ENCODE measurements at places on chromosomes 6 and 20. TPM values are rescaled to one million over a fixed set of nuclear protein-coding genes. Genes with fewer than 3 reads are reported as not detected.

DNA sequence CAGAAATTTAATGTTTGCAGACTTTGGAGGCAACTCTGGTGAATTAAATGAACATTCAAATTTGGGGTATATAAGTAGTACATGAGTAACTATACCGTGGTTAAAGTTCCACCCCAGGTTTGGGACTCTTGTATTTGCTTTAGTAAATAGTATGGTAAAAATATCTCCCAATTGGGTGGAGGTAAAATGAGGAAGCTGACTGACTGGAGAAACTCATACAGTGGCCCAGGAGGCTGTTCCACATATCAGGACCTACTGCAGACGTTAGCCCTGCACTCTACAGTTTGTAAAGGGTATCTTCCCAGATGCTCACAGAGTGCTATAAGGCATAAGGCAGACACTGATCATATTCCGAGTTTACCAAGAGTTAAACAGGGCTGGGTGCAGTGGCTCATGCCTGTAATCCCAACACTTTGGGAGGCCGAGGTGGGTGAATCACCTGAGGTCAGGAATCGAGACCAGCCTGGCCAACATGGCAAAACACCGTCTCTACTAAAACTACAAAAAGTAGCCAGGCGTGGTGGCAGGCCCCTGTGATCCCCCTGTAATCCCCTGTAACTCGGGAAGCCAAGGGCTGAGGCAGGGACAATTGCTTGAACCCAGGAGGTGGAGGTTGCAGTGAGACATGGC, 53.7 kb downstream of the CPXM1 start:
- H3K4me1 ChIP-seq, result peaks cover 17% of the 10 kb centered on the region
- no peaks in the 10 kb centered on the region for H3K36me3 ChIP-seq
- no peak overlapping the region for H3K27ac ChIP-seq
- peak; percentile 21 for DNase-seq
- no peak overlapping the region for H3K4me3 ChIP-seq
- H3K27me3 ChIP-seq, result peaks cover 11% of the 10 kb centered on the region

- H3K36me3 ChIP-seq, result no peaks in the 10 kb centered on the region
- no peak overlapping the region for H3K27ac ChIP-seq
- H3K27me3 ChIP-seq, result no peaks in the 10 kb centered on the region
- H3K4me3 ChIP-seq, result no peak overlapping the region
- no peak for DNase-seq
- no peaks in the 10 kb centered on the region for H3K4me1 ChIP-seq
Observed at GRCh38 chr20:11852811-11853210, 64.9 kb upstream of the BTBD3 start.

Gene FAM83D
- 14.3 TPM for total RNA-seq

Gene BEND3
- total RNA-seq, result 1.8 TPM

GRCh38 chr6:156455847-156456246, 321.3 kb upstream of the ARID1B start:
- H3K27ac ChIP-seq, result no peak overlapping the region
- H3K4me3 ChIP-seq, result no peak overlapping the region
- H3K4me1 ChIP-seq, result no peaks in the 10 kb centered on the region
- no peaks in the 10 kb centered on the region for H3K36me3 ChIP-seq
- H3K27me3 ChIP-seq, result no peaks in the 10 kb centered on the region

DNA sequence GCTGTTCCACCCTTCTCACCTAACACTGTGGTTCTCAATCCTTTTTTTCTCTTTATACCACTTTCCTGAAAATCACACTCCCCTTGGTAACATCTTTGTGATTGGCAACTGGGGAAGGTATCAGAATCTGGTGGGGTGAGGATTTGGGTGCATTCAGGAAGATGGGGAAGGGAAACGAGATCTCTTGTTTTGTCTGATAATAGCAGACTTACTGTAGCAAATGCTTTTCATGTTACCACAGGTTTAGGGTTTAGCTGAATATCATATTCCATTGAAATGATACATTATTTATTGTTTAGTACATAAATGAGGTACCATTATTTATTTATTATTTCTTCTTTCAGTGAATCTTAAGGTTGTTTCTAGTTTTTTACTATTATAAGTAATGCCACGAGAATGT, 100.8 kb downstream of the RTN4IP1 start:
- H3K27me3 ChIP-seq, result no peaks in the 10 kb centered on the region
- DNase-seq, result no peak
- H3K4me1 ChIP-seq, result no peaks in the 10 kb centered on the region
- H3K4me3 ChIP-seq, result no peak overlapping the region
- H3K36me3 ChIP-seq, result no peaks in the 10 kb centered on the region

DNA sequence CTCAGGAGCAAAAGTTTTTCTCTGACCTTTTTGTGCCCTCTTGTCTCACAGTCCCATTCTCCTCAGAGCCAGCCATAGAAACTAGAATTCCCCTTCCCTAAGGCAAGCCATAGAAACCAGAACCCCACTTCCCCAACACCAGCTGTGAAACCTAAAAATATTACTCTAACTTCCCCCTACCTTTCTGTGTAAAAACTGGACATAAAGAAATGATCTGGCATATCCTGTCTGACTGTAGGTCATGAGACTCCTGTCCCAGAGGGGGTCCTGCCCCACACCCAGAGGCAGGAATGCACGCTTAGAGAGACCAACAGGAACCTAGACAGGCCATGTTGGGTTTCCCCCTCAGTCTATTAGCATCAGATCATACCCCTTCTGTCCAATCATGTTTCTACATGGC, 140.6 kb upstream of the SLC22A16 start:
- no peak overlapping the region for H3K4me3 ChIP-seq
- no peak overlapping the region for H3K27ac ChIP-seq
- H3K36me3 ChIP-seq, result no peaks in the 10 kb centered on the region
- H3K4me1 ChIP-seq, result no peaks in the 10 kb centered on the region
- DNase-seq, result no peak
- H3K27me3 ChIP-seq, result no peaks in the 10 kb centered on the region

- no peaks in the 10 kb centered on the region for H3K27me3 ChIP-seq
- H3K4me3 ChIP-seq, result no peak overlapping the region
- H3K36me3 ChIP-seq, result no peaks in the 10 kb centered on the region
- no peak overlapping the region for H3K27ac ChIP-seq
- H3K4me1 ChIP-seq, result no peaks in the 10 kb centered on the region
Observed at GRCh38 chr6:105651969-105652368, 249.1 kb upstream of the PREP start.

- no peak for DNase-seq
- no peaks in the 10 kb centered on the region for H3K27me3 ChIP-seq
- no peak overlapping the region for H3K4me3 ChIP-seq
- no peaks in the 10 kb centered on the region for H3K36me3 ChIP-seq
Observed at GRCh38 chr6:139392794-139393193, 18.3 kb upstream of the CITED2 start.

- H3K27ac ChIP-seq, result peak overlapping the region; percentile 91
- no peaks in the 10 kb centered on the region for H3K36me3 ChIP-seq
- H3K4me3 ChIP-seq, result peak overlapping the region; percentile 86
- H3K4me1 ChIP-seq, result no peaks in the 10 kb centered on the region
- H3K27me3 ChIP-seq, result no peaks in the 10 kb centered on the region
- peak; percentile 76 for DNase-seq
Observed at GRCh38 chr6:149750136-149750609, 632 bp downstream of the PCMT1 start.

Gene FAM209B
- total RNA-seq, result not detected

DNA sequence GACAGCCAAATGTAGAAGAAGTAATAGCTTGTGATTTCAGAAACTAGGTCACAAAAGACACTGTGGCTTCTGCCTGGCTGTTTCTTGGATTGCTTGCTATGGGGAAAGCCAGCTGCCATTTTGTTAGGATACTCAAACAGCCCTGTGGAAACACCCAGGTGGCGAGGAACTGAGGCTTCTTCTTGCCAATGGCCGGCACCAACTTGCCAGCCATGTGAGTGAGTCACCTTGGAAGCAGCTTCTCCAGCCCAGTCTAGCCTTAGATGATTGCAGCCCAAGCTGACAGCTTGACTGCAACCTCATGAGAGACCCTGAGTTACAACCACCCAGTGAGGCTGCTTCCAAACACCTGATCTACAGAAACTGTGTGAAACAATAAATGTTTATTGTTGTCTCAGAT, 11.9 kb upstream of the KIAA1755 start:
- no peak overlapping the region for H3K27ac ChIP-seq
- peak; percentile 38 for DNase-seq
- H3K4me3 ChIP-seq, result no peak overlapping the region

- H3K27me3 ChIP-seq, result no peaks in the 10 kb centered on the region
- DNase-seq, result peak; percentile 97
- H3K27ac ChIP-seq, result peak within 1 kb of the TSS; percentile 84
- H3K4me1 ChIP-seq, result peaks cover 27% of the 10 kb centered on the region
- H3K36me3 ChIP-seq, result peaks cover 18% of the 10 kb centered on the region
Observed at GRCh38 chr6:7589949-7590917, at the start of gene SNRNP48. Gene SNRNP48, plus strand, starts transcription at chr6:7590198. Its CDS starts 60 bp downstream, at chr6:7590258.

GRCh38 chr20:57470212-57470522, 54.8 kb downstream of the CTCFL start:
- no peaks in the 10 kb centered on the region for H3K36me3 ChIP-seq
- H3K4me3 ChIP-seq, result no peak overlapping the region
- peaks cover 49% of the 10 kb centered on the region for H3K4me1 ChIP-seq
- H3K27ac ChIP-seq, result peak overlapping the region; percentile 73
- H3K27me3 ChIP-seq, result no peaks in the 10 kb centered on the region
- DNase-seq, result peak; percentile 56

DNA sequence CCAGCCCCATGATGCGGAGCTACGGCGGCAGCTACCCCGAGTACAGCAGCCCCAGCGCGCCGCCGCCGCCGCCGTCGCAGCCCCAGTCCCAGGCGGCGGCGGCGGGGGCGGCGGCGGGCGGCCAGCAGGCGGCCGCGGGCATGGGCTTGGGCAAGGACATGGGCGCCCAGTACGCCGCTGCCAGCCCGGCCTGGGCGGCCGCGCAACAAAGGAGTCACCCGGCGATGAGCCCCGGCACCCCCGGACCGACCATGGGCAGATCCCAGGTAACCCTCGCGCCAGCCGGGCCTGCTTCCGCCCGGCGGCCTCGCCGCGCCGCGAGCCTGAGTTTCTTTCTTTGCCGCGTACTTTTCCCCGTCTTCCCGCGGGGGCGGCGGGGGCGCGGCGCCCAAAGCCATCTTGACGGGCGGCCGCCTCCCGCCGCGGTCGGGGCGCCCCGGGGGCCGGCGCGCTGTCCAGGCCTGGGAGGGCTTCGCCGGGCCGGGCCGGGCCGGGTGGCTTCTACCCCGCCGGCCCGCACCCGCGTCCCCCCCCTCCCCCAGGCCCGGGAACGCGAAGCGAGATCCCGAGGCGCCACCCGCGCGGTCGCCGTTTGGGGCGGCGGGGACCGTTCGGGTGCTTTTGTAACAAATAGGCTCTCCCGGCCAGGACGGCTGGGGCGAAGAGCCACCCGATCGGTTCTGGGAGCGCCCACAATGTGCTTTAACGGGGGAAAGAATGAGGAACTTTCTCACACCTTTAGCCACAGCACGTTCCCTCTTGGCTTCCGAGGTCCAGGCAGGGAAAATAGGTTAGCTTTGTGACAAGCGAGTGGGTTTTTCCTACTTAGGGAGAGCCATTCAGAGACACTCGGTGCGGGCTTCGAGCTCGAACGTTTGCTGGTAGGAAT, 2.3 kb downstream of the ARID1B start:
- peak overlapping the region; percentile 91 for H3K4me3 ChIP-seq
- no peaks in the 10 kb centered on the region for H3K27me3 ChIP-seq
- peaks cover 49% of the 10 kb centered on the region for H3K4me1 ChIP-seq
- no peaks in the 10 kb centered on the region for H3K36me3 ChIP-seq
- peak; percentile 74 for DNase-seq

DNA sequence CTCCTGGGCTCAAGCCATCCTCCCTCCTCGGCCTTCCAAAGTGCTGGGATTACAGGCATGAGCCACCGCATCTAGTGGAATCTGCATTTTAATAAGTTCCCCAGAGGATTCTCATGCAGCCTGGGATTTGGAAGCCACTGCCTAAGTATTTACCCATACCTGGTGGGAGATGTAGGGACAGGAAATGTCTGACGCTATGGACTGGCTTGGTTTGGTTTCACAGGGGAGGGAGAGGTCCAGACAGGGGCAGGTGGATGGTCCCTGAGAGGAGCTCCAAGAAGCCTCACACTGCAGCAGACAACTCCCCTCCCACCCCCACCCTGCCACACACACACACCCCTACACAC, 4.4 kb downstream of the VSTM2L start:
- H3K27ac ChIP-seq, result peak overlapping the region; percentile 11
- peaks cover 30% of the 10 kb centered on the region for H3K4me1 ChIP-seq
- no peak for DNase-seq
- no peaks in the 10 kb centered on the region for H3K36me3 ChIP-seq
- no peak overlapping the region for H3K4me3 ChIP-seq
- peaks cover 12% of the 10 kb centered on the region for H3K27me3 ChIP-seq

GRCh38 chr20:57693002-57693582, 16.7 kb downstream of the PMEPA1 start:
- DNase-seq, result no peak
- no peaks in the 10 kb centered on the region for H3K27me3 ChIP-seq
- H3K4me3 ChIP-seq, result no peak overlapping the region
- no peak overlapping the region for H3K27ac ChIP-seq
- H3K4me1 ChIP-seq, result peaks cover 5% of the 10 kb centered on the region

DNA sequence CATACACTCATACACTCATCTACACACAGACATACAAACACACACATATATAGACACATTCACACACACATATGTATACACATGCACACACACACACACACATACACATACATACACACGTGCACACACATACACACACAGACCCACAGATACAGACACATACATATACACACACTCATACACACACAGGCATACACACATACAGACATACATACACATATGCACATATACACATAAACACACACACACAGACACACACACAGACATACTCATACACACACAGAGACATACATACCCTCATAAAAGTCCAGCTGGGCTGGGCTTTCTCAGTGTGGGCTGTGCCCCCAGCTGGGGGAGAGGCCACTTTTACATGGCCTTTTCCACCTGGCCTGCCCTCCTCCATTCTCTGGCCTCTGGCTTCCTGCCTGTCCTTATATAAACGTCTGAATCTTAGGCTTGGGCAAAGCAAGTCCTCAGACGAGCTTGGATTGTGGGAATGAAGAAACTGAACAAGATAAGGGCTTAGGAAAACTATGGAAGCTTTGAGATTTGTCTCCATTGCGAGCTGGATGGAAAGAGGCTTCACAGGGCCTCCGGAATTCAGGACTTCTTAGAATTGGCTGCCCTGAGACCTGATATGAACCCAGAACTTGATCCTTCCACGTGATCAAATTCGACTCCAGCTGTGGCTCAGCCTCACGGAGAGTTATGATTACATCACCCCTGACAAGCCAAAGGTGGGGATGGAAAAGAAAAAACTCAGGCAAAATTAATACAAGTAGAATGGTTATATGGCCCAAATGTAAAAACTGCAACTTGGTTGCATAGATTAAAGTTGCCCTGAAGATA, 22.5 kb upstream of the CST3 start:
- H3K4me1 ChIP-seq, result no peaks in the 10 kb centered on the region
- peak; percentile 72 for DNase-seq
- H3K4me3 ChIP-seq, result no peak overlapping the region
- H3K27ac ChIP-seq, result peak overlapping the region; percentile 43
- no peaks in the 10 kb centered on the region for H3K27me3 ChIP-seq
- H3K36me3 ChIP-seq, result no peaks in the 10 kb centered on the region

- H3K4me3 ChIP-seq, result no peak overlapping the region
- no peaks in the 10 kb centered on the region for H3K27me3 ChIP-seq
- no peaks in the 10 kb centered on the region for H3K36me3 ChIP-seq
- H3K27ac ChIP-seq, result no peak overlapping the region
Observed at GRCh38 chr20:9928281-9928737, 89.4 kb upstream of the PAK5 start.
